Muscle of leg (tissue), 16 donors: ENCODE measurements at places on chromosomes 12 and 14. TPM values are rescaled to one million over a fixed set of nuclear protein-coding genes. Genes with fewer than 3 reads are reported as not detected.

DNA sequence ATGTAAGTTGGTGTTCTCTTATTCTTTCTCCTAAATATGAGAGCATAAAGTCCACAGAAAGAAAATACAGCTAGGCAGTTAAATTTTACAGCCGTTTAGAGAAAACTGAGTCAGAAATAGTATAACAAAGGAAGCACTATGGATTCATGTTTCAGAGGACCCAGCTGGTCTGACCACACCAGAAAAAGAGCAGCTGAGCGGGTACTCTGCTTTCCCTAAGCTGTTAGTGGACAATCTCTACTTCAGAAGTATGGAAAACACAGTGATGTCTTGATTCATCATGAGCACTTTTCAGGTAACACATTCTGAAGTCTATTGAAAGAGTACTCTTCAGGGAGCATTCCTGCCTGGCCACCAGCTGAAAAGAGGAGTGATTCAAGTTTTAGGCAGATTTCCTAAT lies 12.4 kb downstream of the PPM1H start:
- H3K4me1 ChIP-seq: peaks cover 7% of the 10 kb centered on the region
- no peak overlapping the region for H3K4me3 ChIP-seq
- peak; percentile 62 for DNase-seq
- no peaks in the 10 kb centered on the region for H3K27me3 ChIP-seq
- H3K36me3 ChIP-seq: no peaks in the 10 kb centered on the region
- H3K27ac ChIP-seq: peak overlapping the region; percentile 60

- H3K27ac ChIP-seq: peak overlapping the region; percentile 58
- peak; percentile 85 for DNase-seq
- H3K4me1 ChIP-seq: peaks cover 12% of the 10 kb centered on the region
- no peaks in the 10 kb centered on the region for H3K36me3 ChIP-seq
These were observed 258.6 kb downstream of the MSRB3 start for GRCh38 chr12:65536876-65537681.

GRCh38 chr14:36684946-36685345 lies 23.3 kb downstream of the PAX9 start:
- H3K27me3 ChIP-seq: peaks cover 4% of the 10 kb centered on the region
- H3K4me1 ChIP-seq: no peaks in the 10 kb centered on the region
- DNase-seq: no peak
- no peaks in the 10 kb centered on the region for H3K36me3 ChIP-seq
- no peak overlapping the region for H3K4me3 ChIP-seq

- H3K36me3 ChIP-seq: no peaks in the 10 kb centered on the region
- peak; percentile 90 for DNase-seq
- peaks cover 2% of the 10 kb centered on the region for H3K27me3 ChIP-seq
- H3K4me1 ChIP-seq: peaks cover 69% of the 10 kb centered on the region
These were observed 87.8 kb upstream of the NCOR2 start for GRCh38 chr12:124655048-124655697.

GRCh38 chr14:101232340-101233020 lies 328.8 kb upstream of the DIO3 start:
- peaks cover 43% of the 10 kb centered on the region for H3K4me1 ChIP-seq
- DNase-seq: no peak
- no peak overlapping the region for H3K27ac ChIP-seq
- H3K36me3 ChIP-seq: no peaks in the 10 kb centered on the region

DNA sequence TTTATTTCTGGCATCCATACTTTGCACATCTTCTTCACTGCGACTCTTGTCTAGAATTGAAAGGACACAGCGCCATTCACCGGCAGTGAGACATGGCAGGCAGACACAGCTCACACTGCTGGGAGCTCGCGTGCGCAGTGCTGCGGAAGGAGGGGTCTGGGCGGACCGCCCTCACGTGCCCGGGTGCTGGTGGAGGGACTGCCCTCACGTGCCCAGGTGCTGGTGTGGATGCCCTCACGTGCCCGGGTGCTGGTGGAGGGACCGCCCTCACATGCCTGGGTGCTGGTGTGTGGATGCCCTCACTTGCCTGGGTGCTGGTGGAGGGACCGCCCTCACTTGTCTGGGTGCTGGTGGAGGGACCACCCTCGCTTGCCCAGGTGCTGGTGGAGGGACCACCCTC lies 27.9 kb upstream of the GOLGA3 start:
- no peak for DNase-seq
- no peaks in the 10 kb centered on the region for H3K27me3 ChIP-seq
- H3K4me3 ChIP-seq: no peak overlapping the region
- H3K27ac ChIP-seq: no peak overlapping the region

DNA sequence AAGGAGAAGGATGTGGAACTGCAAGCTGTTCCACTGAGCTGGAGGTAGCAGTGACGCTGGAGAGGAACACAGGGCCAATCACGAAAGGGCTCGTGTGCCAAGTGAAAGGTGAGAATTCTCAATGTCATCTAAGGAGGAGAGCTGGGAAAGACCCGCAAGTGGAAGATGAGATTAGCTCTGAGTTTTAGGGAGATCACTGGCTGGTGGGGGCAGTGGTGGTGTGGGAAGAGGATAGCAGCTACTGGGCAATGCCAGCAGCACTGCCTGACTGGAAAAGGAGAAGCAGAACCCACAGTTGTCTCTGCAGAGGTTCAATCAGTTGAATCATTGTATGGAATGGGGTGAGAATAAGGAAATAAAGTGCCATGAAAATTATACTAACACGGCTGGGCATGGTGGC lies 27.8 kb downstream of the SLC25A47 start:
- H3K4me1 ChIP-seq: no peaks in the 10 kb centered on the region
- DNase-seq: no peak
- H3K36me3 ChIP-seq: peaks cover 58% of the 10 kb centered on the region

- H3K27me3 ChIP-seq: no peaks in the 10 kb centered on the region
- no peak for DNase-seq
- no peak overlapping the region for H3K27ac ChIP-seq
- no peaks in the 10 kb centered on the region for H3K36me3 ChIP-seq
- no peaks in the 10 kb centered on the region for H3K4me1 ChIP-seq
These were observed 17.7 kb downstream of the C12orf75 start for GRCh38 chr12:105348142-105348541.

GRCh38 chr12:74849801-74850200 lies 312.2 kb downstream of the ATXN7L3B start:
- no peaks in the 10 kb centered on the region for H3K36me3 ChIP-seq
- no peak overlapping the region for H3K4me3 ChIP-seq
- no peaks in the 10 kb centered on the region for H3K27me3 ChIP-seq
- no peak overlapping the region for H3K27ac ChIP-seq

The IKBIP gene
- 22.6 TPM for polyA plus RNA-seq

The PAPOLA gene
- 99.2 TPM for polyA plus RNA-seq
